ENCODE measurements at places on chromosomes 4 and X.

GRCh38 chr4:159516556-159517140, 413.8 kb downstream of the RAPGEF2 start:
- DNase-seq = no peak

DNA sequence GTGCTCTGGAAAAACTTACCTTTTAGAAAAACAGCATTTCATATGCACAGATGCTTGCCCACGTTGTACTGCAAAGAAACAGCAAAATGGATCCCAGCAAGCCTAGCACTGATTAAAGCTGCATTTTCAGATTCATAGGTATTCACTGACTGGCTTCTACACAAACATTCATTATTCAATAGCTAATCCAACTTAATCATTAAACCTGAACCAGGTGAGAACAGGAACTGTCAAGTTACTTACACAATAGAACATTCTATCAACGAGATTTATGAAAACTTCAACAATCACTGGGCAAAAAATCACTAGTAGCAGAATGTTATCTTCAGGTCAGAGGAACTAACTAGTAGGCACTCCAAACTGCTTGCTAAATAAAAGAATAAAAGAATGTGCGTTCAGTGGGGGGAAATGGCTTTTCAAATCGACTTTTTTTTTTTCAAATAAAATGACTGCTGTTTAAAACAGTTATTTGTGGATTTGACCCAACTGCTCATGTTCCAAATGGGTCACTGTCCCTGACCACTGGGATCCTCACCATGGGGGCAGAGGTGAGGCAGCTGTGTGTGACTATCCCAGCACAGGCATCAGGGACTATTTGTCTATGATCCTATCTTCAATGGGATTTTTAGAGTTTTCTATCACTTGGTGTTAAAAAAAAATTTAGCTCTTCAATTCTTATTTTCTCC, 42.3 kb downstream of the STX18 start:
- no peak for DNase-seq

- DNase-seq = no peak
Measured at GRCh38 chr4:14701896-14702295, 300.4 kb upstream of the CPEB2 start.

GRCh38 chr4:72591547-72592454, 22.8 kb upstream of the ADAMTS3 start:
- peak; percentile 68 for DNase-seq

DNA sequence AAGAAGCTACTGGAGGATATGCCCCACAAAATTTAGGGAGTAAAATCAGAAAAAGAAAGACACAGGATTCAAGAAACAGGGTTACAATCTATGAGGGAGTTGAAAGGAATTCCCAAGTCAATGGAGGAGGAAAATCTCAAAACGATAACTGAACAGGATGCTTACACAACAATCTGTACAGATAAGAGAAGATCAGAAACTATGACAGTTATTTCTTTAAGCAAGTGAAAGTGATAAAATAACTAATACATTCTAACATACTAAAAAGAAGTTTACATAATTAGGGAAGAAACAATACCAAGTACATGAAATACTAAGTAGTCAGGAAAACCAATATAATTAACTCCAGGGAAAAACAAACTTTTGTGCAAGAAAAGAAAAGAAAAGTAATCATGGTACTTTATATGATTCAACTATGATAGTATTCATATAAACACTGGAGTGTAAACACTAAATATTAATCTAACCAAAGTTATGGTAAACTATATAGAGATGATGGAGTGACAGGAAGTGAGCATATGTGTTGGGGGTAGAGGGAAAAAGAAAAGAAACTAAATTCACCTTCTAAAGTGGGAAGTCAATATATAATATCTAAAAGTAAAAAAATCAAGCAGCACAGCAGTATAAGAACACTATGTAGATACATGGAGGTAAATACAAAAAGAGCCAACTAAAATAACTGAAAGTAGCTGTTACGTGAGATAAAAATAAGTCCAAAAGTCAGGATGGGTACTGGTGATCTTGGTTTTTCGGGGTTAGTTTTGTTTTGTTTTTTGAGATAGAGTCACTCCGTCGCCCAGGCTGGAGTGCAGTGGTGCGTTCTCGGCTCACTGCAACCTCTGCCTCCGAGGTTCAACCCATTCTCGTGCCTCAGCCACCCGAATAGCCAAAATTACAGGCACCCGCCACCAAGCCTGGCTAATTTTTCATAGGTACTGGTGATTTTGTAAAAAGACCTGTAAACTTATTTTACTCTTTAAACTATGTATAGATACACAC, 99.3 kb downstream of the TEX11 start:
- no peak for DNase-seq

DNA sequence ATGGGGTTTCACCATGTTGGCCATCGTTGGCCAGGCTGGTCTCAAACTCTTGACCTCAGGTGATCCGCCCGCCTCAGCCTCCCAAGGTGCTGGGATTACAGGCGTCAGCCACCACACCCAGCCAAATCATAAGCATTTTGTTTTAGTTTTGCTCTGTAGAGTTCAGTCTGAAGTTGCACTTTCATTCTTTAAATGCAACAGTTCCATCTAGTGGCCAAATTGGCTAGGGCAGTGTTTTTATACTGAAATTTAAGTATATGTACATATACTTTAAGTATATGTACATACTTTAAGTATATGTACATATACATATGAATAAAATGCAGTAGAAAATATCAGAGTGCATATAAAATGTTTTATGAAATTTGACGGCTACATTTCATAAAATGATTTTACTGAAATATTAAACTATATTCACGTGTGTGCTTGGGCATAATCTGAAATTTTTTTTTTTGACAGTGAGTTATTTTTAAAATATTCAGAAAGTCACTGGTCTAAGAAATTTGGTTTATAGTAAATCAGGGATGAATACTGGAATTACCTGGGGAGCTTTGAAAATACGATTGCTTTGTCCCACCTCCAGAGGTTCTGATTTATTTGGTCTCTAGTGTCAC, 145.5 kb downstream of the NWD2 start:
- peak; percentile 60 for DNase-seq

DNA sequence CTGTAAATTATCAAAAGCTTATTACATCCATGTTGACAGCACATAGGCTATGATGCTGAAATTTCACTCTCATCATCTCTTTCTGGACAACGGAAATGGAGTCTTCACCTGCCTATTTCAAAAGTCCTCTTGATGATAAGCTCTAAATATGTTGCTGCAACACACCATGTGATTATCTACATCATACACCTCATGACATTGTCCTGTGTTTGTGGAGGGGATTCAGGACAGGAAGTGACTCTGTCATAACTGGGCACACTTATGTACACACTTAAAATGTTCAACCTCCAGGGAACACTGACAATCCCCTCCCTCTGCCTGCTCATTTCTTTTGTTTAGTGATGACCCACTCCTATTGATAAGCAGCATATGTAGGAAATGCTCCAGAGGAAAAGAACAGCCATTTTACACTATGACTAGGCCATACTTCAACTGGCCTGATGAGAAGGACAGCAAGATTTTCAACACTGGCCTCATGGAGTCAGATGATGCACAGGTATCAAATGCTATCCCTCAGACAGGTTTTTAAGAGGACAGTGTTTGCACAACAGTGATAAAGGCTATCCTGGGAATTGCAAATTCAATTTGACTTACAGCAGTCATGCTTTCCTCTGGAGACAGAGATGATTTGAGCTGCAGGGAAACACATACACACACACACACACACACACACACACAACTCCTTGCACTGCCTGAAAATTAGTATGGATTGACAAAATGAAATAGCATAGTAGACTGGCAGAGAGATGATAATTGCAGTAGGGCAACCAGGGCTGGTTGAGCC, 163.3 kb upstream of the RASGEF1B start:
- peak; percentile 2 for DNase-seq

DNA sequence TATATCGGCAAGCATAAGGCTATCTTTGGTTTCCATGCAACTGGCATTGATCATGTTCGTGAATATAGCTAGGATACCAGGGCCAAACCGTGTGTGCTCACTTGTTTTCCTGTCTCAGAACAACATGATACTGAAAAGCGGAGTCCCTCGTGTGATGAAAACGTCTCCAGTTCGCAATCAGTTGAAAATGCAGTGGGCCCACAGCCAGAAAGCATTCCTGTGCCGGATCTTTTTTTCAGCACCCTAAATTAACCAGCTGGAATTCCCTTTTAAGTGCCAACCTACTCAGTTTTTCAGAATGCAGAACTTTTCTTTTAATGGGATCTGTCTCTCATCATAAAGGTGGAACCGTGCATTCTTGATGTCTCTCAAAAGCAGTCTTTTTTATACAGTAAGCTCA, 130.8 kb upstream of the FRG1 start:
- DNase-seq = no peak

DNA sequence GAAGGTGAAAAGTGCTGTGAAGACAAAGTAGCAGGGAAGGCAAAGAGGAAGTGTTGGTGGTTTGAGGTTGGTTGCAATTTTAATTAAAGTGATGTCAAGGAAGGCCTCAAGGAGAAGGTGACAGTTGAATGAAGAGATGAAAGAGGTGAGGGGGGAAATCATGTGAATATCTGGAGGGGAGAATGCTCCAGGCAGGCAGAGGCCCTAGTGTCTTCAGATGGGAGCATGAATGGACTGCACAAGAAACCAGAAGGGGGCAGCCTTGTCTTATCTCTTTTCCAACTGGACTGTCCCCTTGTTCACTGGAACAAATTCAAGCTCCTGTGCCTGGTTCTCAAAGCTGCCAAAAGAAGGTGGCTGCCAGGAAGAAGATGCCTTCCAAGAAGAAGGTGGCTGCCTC, 68.4 kb downstream of the MAOB start:
- DNase-seq = no peak

DNA sequence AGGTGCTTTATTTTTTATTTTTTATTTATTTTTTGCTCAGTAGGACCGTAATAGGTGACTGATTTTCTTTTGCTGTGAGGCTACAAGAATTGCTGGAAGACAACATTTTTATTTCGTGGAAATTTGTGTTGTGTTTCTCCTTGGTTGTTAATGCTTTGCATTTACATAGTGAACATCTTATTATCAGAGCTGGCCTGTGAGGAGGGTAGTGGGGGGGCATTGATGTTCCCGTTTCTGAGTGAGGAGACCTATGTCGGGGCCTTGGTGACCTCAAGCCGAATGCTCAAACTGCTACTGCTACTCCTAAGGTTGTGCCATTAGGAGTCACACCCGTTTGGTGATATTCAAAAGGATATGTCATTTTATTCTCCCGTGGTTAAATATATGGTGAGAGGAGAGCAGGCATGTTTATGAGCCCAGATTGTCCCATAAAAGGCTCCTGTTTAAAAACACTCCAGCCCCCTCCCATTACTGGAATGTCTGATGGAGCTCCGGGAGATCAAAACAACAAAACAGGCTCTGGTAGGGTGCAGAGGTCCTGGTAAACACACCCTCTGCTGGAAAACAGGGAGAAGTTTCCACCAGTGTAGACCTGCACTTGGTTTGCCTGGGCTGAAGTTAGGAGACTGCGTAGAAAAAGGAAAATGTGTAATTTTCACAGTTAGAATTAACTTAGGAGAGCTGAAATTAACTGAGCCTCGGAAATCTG, 5.6 kb downstream of the PDGFRA start:
- DNase-seq = peak; percentile 15

DNA sequence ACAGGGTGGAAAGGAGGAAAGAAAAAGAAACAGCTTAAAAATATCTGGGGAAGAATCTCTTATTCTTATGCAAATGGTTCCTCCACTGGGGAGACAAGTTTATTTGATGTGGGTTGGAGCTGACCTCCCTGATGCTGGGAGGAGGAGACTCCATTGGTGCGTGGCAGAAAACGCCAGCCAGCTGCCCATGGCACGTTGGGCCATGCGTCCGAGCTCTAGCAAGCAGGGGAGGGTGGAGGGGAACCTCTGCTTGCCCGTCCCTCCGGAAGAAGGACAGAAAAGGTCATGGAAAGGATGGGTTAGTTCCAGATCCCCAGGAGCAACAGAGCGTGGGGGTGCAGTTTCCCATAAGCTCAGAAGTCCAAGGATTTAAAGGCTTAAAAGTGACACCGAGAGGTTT, 210.4 kb downstream of the KLHL4 start:
- peak; percentile 2 for DNase-seq

- DNase-seq = no peak
Measured at GRCh38 chr4:112954286-112954685, 95.2 kb upstream of the ANK2 start.

GRCh38 chr4:71221510-71222466, 117.0 kb upstream of the SLC4A4 start:
- DNase-seq = no peak

GRCh38 chr4:17968721-17969120, 52.8 kb downstream of the LCORL start:
- no peak for DNase-seq

GRCh38 chr4:149719806-149720205, 95.8 kb downstream of the IQCM start:
- no peak for DNase-seq

GRCh38 chr4:175330652-175331051, 412.5 kb downstream of the ADAM29 start:
- DNase-seq = no peak

DNA sequence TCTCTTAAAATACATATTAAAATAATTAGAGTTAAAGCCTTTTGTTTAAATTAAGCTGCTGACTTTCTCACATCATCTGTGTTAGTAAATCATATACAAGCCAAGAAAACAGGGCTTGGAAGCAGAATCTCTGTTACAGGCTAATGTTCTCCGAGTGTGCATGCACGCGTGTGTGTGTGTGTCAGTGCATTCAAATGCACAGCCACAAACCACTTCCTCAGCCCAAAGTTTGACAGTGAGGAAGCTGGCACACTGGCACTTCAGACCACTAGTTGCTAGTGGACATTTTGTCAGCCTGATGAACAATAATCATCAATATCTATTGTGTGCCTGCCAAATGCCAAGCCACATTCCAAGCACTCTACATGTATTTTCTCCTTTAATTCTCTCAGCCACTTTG, 5.6 kb downstream of the MAOB start:
- DNase-seq = no peak

- peak; percentile 80 for DNase-seq
Measured at GRCh38 chr4:6235901-6236640, 33.6 kb upstream of the WFS1 start.

DNA sequence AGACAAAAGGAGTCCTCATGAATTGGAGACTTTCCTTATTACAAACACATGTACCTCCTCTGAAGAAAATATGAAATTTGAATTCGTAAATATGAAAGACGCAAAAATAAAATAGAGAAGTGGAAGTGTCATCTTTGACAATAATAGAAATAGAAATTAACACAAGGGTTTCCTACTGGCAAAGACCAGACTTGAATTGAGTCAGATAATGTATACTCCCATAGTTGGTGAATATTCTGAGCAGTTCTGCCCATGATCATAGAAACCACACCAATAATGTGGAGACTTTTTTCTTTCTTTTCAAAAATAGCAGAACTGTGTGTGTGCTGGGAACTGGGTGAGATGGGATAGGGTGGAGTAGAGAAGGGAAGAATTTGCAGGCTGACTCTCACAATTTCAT, 277.7 kb upstream of the TET2 start:
- no peak for DNase-seq

Measured in SK-N-DZ (cell line).